ENCODE measurements at places on chromosomes 3 and 15.
A peak's percentile ranks its signal among the peaks of the same experiment; 100 is the strongest.

DNA sequence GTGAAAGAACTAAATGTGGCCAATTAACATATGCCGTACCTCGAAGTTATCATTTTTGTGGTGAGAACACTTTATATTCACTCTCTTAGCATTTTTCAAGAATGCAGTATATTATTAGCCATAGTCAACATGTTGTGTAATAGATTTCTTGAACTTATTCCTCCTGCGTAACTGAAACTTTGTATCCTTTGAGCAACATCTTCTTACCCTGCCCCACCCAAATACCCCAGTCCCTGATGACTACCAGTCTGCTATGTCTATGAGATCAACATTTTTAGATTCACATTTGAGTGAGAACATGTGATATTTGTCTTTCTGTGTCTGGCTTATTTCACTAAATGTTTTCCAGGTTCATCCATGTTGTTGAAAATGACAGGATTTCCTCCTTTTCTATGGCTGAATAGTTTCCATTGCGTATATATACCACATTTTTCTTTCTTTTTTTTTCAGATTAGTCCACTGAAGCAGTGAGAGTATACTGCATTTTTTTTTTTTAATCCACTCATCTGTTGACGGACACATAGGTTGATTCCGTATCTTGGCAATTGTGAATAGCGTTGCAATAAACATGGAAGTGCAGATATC lies 12.7 kb upstream of the KBTBD8 start:
- DNase-seq: no peak

DNA sequence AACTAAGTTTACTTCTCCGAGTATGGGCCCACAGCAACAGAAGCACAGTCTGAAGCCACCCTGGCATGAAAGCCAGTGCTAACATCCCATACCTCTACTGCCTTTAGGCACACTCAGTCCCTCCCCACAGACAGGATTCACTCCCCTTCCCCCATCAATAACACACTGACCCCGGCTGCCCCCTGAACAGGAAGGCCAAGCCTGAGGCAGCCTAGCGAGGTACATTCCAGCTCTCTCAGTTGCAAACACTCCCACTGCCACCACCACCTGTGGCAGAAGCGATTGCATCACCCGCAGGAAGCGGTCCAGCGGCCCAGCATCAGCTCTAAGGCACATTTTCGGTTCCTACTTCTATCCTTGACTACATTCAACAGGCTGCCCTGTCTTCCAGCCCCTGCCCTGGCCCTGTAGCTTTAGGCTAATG lies 7.0 kb upstream of the BMF start:
- no peak for DNase-seq

- no peak for DNase-seq
Observed at GRCh38 chr3:171825222-171825828, 15.0 kb upstream of the PLD1 start.

DNA sequence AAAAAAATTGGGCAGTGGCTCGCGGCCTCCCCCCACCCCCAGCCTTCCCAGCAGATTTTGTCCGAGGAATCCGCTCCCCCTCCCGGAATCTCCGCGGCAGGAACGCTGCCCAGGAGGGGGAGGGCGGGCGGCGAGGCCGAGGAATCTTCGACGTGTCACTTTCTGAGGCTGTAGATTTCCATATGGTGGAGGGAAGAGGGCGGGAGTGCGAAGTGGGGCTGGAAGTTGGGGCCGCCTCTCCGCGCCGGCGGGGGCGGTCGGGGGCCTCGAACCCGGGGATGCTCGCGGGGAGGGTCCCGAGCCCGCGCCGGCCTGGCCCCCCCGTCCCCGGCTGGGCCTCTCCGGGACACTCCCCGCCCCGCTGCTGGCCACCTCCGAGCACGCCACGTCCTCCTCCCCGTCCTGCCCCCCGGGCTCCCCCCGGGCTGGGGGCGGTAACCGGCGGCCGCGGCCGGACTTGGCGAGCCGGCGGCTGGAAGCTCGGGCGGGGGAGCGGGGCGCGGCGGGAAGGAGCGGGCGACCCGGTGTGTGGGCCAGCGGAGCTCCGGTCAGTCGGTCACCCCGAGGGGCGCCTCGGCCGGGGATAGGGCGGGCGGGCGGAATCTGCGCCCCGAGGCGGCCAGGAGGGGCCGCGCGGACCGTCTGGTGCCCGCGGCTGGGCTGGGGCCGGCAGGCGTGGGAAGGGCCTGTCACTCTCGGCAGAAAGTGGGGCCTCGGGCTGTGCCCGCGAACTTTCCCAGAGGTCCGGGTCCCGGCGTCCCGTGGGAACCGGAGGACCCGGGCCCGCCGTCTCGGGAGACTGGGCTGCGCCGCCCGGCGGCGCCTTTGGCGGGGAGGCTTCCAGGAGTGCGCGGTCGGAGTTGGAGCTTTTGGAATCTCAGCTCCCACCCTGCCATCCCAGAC lies 951 bp downstream of the FNDC3B start:
- DNase-seq: peak; percentile 80

DNA sequence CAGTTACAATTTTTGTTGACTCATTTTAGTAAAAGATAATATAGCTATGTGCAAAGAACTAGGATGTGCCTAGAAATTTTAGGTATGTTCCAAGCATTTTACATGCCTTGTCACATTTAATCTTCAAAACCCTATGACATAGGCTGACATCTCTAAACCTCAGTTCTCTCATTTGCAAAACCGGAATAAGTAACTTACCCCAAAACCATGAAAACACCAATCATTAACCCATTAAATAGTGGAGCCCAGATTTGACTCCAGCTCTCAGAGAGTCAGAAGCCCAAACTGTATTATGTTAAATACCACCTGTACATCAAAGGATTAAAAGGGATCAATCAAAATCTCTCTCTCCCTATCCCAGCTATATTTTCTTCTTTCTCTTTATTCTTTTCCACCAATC lies 36.6 kb downstream of the GSK3B start:
- no peak for DNase-seq

DNA sequence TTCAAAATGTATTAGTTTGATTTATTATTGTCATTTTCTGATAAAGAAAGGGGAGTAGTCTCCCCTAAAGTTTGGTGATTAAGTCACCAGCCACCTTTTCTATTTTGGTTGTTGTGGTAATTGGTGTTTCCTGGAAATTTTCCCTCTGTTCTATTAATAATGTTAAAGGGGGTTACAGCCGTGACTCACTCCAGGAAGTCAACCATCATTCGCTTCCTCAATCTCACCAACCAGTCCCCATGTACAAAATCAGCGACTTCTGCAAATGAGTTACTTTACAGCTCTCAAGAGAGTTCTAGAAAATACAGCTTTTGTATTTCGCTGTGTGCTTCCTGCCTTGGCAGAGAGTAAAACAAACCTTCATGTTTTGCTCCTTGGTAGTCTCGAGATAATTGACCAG lies 285.1 kb downstream of the LPP start:
- no peak for DNase-seq

- no peak for DNase-seq
Observed at GRCh38 chr3:71931922-71932321, 147.0 kb upstream of the PROK2 start.

GRCh38 chr3:27560484-27561056 lies 76.4 kb upstream of the SLC4A7 start:
- DNase-seq: no peak

DNA sequence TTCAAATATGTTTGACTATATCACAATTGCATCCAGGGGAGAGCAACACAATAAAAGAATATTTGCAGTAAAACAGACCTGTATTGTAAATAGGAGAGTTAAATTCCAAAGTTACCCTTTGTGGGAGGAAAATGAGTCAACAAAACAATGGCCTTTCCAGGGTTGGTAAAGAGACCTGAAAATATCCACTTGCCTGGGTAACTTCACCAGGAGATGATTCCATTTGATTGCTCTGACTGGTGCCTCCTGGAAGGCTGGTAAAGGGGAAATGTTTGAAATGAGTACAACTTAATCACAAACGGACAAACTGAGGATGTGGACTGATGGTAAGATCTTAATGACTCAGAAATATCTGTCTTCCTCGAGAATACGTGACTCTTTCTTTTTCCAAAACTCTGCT lies 43.6 kb upstream of the SRGAP3 start:
- no peak for DNase-seq

- peak; percentile 82 for DNase-seq
Observed at GRCh38 chr3:184133840-184134745, 1.1 kb upstream of the EIF2B5 start.

DNA sequence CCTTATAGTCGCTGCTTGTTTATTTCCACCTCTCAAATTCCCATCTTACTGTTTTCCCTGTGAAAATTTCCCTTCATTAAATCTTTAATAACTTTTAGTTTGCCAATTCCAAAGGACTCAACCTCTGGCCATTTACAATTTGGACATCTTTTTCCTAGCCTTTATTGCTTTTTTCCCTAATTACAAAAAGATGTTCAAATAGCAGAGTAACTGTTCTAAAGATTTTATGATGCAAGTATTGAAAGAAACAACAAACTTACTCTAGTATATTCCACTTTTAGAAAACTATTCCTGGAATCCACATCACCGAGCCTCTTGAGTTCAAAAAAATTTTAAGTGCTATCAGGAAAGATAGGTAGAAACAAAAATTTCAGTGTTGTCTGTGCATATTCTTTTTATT lies 174.1 kb upstream of the UBE2E2 start:
- DNase-seq: no peak

GRCh38 chr3:65893631-65894030 lies 145.1 kb downstream of the MAGI1 start:
- DNase-seq: no peak

DNA sequence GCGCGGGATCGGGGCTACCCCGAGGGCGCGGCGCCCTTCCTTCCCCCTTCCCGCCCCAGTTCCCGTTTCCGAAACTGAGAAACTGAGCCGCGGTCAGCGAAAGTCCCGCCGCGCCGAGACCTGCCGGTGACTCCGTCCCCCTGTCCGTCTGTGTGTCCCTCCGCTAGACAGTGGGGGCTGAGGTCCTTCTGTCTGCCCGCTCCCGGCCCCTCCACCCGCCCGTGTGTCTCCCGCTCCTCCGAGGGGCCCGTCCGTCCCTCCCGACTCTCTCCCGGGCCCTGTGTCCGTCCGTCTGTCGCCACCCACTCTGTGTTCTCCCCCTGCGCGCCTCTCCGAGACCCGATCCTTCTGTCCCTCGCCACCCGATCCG lies 426 bp downstream of the PRKCD start:
- DNase-seq: no peak

- no peak for DNase-seq
Observed at GRCh38 chr15:53233801-53234200, 443.7 kb upstream of the ONECUT1 start.

- DNase-seq: no peak
Observed at GRCh38 chr15:72229947-72230196, 1.1 kb downstream of the PKM start.

DNA sequence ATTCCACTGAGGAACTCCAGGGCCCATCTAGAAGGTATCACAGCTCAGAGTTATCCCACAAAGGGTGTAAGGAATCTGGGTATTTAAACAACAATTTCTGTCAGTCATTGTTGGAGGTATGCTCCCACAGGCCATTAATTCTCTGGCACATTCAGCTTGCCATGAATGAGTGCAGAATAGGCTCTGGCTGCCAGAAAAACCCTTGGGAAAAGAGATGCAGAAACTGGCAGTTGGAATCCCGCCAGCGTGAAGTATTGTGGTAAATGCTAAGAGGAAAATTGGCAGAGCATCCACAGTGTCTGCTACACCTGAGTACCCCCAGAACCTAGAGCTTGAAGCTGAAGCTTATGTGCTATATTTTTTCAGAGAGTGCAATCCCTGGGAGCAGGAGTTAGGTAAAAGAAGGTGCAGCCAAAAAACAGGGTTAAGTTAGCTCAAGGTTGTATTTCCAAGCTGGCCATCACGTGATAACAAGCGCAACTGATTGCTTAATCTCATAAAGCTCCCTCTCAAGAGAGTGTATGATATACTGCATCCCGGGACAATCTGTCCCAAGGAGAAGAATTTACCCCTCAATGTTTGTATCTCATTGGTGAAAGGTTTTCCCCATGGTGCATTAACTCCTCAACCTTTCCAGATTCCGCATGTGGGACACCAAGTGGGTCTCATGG lies 94.2 kb upstream of the ACP3 start:
- no peak for DNase-seq

GRCh38 chr3:149670742-149671492 lies 13.1 kb upstream of the WWTR1 start:
- DNase-seq: no peak

- DNase-seq: no peak
Observed at GRCh38 chr15:74425630-74426029, 8.1 kb downstream of the SEMA7A start.

- no peak for DNase-seq
Observed at GRCh38 chr15:22960556-22960955, 19.6 kb downstream of the CYFIP1 start.

GRCh38 chr3:57682284-57682683 lies 10.6 kb downstream of the DENND6A start:
- no peak for DNase-seq

DNA sequence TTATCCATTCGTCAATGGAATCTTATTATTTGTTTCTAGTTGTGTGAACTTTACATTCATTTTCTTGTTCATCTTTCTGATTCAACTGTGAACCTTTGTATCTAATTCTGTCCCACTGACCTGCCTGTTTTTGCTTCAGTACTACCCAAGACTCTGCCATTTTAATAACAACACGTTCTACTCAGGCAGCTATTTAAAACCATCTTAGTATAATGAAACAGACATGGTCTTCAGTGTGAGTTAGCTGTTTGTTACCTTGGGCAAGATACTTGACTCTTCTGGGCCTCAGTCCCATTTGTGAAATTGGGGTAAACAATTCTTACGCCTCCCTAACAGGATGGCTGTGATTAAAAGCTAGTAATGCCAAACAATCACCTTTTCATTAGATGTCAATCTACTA lies 1.6 kb downstream of the BTBD1 start:
- no peak for DNase-seq

GRCh38 chr15:71573599-71573998 lies 236.8 kb upstream of the NR2E3 start:
- DNase-seq: no peak

GRCh38 chr3:157336252-157337009 lies 100.2 kb upstream of the PTX3 start:
- DNase-seq: no peak

DNA sequence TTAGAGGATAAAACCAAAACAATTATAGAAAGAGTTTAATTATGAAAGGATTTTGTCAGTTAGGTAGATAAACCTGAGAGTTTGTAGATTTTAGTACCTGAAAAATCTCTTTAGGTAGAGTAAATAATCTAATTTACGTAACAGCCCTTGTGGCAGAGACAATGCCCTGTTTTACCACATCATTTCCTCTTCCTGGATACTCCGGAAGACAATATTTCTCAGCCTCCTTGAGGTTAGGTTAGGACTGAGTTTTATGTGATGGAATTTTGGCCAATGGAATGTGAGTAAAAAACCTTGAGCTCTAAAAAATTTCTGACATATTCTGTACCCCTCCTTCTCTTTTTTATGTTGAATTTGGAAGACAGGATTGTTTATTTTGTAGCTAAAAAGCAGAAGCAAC lies 50.7 kb upstream of the TPRG1 start:
- no peak for DNase-seq

- no peak for DNase-seq
Observed at GRCh38 chr3:14186854-14187458, 8.3 kb downstream of the LSM3 start.

Measured in type B pancreatic cell (in vitro differentiated cells).